T47D (cell line): ENCODE measurements at places on chromosomes 1 and 21.

DNA sequence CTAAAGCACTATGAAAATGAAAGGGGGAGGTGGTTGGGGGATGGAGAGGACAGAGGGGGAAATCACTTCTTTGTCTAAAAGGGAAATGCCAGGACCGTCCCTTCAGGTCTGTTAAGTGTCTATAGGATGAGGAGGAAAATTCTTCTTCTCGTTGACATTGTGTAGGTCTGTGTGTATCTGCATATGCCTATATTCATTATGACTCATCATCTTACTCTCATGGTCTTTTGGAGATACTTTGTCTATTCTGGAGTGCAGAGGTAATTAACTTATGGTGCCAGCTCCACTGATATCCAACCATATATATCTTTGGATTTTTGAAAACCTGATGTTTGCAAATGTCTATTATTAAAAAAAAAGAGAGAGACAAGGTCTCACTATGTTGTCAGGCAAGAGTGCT, 143.7 kb downstream of the PBX1 start:
- DNase-seq, result no peak

- no peak for DNase-seq
Observed at GRCh38 chr1:169630006-169630405, at the start of gene SELP. Gene SELP (minus strand): TSS chr1:169630124. CDS start chr1:169630074, 50 bp downstream.

DNA sequence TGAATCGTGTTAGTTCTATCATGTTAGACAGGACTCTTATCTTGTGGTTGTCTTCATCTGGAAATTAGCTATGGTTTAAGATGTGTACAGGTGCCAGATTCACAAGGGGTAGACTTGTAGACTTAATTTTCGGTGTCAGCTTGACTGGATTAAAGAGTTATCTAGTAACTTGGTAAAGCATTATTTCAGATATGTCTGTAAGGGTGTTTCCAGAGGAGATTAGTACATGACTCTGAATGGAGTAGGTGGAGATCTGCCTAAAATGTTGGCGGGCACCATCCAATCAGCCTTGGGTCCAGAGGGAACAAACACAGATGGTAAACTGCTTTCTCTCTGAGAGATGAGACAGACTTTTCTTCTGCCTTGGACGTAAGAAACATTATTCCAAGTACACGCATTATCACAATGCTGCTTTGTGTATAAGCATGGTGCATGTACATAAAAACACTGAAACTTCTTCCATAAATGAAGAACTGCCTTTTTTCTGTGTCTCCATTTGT, 434.6 kb downstream of the SMYD3 start:
- no peak for DNase-seq

DNA sequence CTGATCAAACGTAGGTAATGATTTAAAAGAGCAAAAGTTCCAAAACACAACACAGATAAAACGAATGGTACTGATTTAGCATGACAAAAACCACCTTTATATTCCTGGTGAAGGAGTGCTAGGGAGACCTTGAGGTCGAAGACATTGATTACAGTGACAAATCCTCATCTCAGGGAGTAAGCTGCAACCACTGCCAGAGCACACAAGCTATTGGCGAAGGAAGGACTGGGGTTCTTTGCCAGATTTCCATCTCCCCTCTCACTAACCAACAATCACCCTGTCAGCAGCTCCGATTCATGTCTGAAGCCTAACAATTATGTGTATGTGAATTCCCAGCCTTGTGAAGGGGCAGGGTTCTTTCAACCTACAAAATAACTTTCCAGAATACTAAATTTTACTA, 40.2 kb upstream of the DMRTB1 start:
- no peak for DNase-seq

- DNase-seq, result no peak
Observed at GRCh38 chr1:70278710-70279109, 57.5 kb downstream of the SRSF11 start.

DNA sequence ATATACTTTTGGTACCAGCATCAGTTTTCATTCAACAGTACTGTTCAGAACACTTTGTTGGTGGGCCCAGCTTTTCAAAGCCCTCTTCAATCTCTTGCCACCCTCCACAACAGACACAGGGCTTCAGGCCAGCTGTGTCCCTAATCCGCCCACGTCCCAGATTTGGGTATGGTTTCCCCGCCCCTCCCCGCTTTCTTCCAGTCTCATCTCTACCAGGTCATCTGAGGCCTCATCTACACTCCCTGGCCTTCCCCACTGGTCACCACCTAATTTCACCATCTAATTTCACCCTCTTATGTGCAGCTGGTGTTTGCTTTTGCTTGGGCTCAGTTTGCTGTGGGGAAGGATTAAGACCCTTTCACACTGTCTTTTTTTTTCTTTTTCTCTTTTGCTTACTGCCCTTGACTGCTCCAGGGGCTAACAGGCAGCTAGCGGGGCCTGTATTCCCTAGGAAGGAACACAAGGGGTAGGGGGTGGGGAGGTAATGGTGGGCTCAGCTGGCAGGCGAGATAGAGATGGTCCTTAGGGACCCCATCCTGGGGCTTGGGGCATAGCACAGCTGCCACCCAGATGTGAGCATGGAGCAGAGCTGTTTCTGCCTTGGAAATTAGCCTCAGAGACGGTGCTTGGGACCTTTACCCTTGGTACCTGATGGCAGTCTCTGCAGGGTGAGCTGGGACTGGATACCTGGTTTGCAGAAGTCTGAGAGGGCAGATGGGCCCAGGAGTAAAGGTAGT, 3.8 kb upstream of the EPB41 start:
- DNase-seq, result no peak

GRCh38 chr1:110675060-110675791, 486 bp upstream of the KCNA3 start:
- no peak for DNase-seq
